ENCODE measurements at places on chromosomes 1 and 21.

DNA sequence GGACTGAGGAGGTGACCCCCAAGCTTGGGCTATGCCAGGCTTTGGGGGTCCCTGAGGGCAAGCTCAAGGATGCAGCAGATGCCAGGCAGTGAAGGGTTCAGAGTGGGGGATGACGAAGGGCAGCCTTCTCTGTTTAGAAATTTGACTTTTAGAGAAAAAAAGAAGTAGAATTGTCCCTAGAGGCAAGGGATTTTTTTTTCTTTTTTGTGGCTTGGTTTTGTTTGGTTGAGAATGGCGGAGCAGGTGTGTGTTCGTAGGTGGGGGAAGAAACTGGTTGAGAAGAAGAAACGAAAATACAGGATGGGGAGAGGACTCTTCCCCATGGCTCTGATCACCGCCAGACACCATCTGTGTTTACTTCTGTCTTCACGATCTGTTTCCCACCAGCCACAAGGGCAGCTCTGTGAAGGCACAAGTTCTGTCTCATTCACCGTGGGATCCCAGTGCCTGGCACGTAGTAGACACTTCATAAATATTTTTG is 8.2 kb downstream of the PLA2G5 start:
- no peak for DNase-seq

GRCh38 chr1:58515794-58516401 is 30.6 kb downstream of the OMA1 start:
- DNase-seq, result no peak

DNA sequence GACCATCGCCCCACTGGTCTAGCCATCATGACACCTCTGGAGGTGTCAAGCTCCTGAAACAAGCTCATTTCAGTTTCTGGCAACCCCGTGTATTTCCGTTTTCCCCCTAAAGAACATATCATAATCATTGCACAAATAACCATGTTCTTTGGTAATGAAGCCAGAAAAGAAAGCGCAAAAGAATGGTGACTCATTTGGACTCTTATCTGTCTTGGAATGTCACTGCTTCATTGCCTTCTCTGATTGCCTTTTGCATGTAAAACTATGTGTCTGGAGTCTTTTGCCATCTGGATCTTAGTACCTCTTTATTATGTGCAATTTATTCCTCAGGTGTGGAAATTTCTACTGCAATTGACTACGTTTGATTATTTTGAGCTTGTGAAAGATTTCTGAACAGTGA is 110.5 kb downstream of the COLGALT2 start:
- DNase-seq, result no peak

- DNase-seq, result no peak
Observed at GRCh38 chr1:59560807-59561450, 253.8 kb upstream of the HOOK1 start.

GRCh38 chr1:184027826-184028695 is 9.5 kb downstream of the COLGALT2 start:
- DNase-seq, result no peak

DNA sequence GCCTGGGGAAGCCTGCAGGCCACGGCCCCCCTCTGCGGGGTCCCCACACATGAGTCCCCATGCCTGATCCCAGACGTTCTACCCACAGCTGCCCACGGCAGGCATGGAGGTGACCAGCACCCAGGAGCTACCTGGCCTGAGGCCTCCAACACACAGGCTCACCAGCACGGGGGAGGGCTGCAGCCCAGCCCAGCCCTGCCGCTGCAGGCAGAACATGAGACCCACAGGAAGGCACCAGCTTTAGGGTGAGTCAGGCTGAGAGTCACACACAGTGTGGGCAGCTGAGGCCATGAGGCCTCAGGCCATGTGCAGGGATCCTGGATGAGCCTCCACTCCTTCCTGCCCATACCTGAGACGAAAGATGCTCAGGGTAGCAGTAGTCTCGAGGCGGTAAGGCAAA is 121.1 kb downstream of the PSMG1 start:
- DNase-seq, result no peak

DNA sequence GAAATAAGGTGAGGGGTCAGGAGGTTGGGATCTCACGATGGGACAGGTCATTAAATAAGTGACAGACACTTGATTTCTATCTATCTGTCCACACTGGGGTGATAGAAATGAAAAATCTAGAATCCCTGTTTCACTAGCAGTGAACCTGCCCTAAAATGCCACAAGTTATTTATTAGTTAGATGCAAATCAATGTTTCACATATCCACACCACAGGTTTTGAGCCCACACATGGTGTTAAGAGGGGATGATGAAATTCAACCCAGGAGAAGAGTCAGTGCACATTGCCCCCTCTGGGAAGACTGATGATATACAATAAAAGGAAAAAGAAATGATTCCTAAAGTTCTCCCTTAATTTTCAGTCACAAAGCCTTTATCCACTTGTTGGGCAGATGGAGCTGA is 10.1 kb upstream of the NTPCR start:
- no peak for DNase-seq

Data from activated T-helper 1 cell treated with Interleukin-2 at 50 U/mL for 16 hours (primary cell).